Muscle of arm (tissue), 14 donors: ENCODE measurements at places on chromosomes 5 and 9.
A peak's percentile ranks its signal among the peaks of the same experiment; 100 is the strongest.

DNA sequence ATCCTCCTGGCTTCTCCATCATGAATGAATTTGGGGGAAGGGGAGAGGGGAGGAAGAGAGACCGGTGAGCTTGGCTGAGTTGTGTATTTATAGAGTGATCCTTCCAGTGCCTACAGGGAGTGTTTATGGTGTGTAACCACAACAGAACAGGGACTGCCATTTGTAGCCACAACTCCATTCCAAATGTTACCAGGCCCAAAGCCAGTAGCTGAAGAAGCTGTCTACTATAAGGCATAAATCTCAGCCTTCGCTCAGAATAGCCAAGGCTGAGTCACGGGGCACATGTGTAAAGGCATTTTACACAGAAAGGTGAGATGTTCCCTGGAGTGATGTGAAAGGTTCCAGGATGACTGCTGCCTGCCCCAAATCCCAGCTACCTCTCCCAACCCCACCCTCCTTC, 2.5 kb downstream of the TMEM252 start:
- no peak for DNase-seq

DNA sequence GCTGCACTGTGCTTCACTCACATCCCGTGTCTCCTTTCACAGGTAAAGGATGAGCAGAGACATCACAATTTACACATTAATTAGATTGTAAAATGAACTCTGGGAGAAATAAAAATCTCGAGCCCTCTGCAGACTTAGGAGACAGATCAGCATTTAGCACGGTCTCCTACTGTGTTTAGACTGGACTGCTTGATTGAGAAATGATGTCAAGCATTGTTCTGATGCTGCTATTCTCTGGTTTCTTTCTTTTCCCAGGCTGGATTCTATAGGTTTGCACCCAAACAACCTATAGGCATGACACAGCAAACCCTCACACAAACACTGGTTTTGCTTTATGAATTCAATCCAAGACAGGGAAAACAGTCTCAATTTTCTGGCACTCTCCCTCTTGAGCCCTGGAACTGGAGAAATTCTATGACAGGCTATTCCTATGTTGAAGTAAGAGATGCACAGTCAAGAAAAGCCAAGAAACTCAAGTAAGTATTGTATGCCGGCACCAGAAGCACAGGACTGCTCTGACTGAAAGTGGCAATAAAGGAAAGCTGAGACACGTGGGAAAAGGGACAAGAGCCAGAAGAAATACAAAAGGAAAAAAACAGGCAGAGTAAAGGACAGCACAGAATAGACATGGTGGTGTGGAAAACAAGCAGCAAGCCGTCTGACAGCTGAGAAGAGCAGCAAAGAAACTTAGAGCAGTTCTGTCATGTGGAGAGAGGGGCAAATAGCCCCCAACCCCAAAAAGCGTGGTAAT, 24.8 kb upstream of the ERAP2 start:
- no peak for DNase-seq

DNA sequence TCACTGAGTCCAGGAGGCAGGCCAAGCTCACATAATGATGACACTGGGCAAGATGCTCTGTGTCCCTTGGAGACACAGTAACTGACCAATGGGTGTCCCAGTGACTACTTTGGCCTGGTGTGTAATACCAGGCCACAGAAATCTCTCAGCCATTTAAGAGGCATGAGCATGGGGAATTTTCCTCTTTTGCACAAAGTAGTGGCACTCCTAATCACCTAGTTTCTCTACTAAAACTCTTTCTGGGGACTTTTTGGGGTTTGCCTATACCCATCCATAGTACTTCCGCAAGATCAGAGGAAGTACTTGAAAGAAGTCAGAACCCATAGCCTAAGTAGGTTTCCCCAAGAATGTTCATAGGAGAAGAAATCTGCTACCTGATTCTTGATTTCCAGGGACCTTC, 161.9 kb downstream of the ARSB start:
- DNase-seq: no peak

GRCh38 chr9:7342229-7342628, 457.3 kb downstream of the DMAC1 start:
- peak; percentile 29 for DNase-seq

GRCh38 chr5:36683821-36684434, 77.5 kb downstream of the SLC1A3 start:
- no peak for DNase-seq

- DNase-seq: no peak
Measured at GRCh38 chr5:177301503-177302165, 1.9 kb downstream of the RAB24 start.

DNA sequence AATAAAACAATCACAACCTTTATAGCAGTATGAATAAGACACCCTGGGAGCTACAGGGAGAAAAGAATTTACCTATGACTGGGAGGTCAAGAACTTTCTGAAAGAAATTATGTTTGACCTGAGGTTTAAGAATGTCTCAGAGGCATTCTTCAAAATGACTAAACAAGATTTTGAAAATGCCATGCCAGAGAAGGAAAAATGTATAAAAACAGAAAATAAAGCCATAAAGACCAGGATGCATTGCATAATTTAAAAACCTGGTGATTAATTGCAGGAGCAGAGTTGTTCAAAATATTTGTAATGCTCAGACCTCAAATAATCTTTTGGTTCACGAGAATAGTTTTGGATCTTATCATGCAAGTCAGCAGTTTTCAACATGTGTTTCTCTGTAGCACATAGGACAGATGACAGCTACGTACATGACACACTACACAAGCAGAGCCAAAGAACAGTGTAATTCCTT, 954.7 kb upstream of the ARRDC3 start:
- no peak for DNase-seq

DNA sequence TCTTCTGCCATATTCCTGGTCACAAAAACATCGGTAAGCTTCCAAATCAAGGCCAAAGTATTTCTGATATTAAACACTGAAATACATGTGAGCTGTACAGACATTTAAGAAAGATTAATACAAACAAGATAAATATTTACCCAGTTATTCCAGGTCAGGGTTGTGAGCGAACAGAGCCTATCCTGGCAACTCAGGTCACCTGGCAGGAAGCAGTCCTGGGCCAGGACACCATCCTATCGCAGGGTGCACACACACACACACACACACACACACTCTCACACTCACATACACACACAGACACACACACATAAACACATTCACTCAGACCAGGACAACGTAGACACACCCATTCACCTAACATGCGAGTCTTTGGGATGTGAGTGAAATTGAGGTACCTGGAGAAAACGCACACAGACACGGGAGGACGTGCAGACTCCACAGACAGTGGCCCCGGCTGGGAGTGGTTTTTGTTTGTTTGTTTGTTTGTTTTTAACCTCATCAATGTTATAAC, 82.4 kb upstream of the CACNA1B start:
- DNase-seq: no peak

DNA sequence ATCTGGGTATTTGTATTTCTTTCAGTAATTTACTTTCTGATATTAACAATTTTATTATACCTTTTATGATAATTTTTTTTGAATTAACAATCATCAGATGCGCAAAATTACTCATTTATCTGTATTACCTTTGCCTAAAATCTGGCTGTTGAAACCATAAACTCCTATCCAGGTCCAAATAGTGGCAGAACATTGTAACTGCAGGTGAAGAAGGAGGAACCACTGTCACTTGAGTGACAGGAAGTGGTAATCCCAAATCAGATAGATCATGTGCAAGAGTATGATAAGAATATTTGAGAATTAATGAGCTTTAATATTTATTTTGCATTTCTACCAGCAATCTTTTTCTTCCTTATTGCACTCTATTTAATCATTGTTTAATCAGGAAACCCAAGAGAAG, 139.3 kb upstream of the TLE4 start:
- no peak for DNase-seq

DNA sequence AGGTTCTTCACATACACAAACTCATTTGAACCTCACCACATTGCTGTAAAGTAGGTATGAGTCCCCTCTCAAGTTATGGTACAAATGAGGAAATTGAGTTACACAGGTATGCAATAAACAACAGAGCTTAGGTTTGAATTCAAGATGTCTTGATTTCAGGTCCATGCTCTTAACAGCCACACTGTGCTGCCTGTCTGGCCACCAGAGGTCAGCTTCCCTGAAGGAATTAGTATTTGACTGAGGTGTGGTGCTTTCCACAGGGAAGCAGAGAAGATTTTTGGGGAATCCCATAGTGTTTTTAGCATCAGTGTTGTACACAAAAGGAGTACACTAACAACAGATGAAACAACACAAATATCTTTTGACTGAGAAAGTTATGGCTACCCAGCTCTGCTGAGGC, 94.4 kb upstream of the ITGA1 start:
- no peak for DNase-seq

DNA sequence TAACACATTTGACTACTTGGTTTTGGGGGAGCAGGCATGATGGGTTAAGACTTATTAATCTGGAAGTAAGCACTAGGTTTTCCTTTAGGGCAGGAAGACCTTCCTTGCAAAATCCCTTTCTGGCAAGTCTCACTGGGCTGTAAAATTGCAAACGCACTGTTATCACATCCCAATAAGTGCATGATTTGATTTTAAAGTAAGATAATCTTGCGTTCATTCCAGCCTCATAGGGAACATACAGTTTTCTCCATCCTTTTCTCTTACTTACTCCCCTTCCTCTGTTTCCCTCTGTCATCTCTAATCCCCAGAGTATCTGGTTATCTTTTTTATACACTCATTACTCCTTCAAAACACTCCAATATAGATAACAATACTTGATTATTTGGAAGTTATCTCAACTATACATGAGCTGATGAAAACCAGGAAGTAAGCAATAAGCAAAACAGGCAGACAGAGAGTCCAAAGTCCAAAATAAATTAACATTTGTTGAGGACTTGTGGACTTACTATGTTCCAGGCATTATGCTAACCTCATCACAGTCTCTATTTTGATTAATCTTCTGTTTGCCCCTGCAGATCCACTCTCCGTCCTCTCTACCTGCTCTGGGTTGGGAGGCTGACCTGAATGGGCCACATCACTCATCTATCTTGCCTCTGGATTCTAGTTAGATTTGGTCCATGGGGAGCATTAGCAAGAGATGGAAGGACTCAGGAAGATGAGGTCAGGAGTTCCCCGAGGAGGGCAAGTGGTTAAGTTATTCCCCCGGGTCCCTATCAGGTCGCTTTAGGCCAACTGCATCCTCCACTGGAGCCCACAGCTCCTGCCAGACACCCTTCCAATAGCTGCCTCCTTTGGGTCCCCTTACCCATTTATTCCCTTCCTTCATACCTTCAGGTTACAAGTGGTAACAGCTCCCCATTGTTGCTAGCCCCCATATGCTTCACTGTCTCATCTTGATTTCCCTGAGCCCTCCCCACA, 60.2 kb downstream of the SLC22A5 start:
- DNase-seq: no peak
